ENCODE measurements at places on chromosomes 6 and 20.

DNA sequence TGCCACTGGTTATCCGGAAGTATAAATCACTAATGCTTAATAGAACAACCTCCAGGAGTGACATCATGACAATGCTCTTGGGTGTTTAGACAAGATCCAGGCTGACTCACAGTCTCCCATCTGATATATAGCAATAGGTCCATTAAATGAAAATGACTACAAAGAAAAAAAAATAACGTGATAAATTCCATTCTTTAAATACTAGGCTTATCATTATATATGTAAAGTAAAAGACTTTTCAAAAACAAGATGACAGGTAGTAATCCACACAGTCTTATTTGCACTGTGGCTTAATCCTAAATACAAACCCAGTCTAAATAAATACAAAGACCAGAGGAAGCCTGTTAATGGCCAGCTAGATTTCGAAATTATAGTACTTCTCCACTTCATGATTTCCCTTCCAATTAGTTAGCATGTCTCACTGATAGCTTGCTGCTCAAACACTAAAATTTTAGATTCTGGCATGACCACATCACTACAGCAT, 149.1 kb upstream of the BEND3 start:
- no peak for DNase-seq

DNA sequence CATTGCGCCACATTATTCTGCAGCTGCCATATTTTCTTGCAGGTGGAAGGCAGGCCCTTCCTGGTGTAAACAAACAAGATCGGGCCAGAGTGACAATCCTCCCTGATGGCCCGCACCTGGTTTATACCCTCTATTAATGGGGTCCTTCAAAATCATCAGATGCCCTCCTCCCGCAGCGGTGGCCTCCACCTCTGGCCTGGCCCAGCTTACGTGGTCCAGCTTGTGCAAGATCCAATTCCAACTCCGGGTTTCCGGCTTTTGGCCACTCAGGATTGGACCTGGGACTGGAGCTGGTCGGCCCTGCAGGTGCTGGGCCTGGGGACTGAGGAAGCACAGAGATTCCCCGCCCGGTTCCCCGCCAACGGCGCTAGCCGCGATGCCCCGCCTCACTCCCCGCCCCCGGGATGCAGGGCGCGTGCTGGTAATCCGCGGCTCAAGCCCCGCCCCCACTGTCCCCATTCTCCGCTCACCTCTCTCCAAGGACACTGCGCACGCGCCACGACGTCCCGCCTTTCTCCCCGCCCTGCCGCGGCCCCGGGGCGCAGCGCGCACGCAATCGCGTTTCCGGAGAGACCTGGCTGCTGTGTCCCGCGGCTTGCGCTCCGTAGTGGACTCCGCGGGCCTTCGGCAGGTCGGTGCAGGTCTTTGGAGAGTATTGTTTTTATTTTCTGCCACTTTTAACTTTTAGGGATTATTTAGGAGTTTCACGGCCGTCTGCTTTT, at the start of gene TMEM14B:
TSS of gene TMEM14B (plus strand) at position 555 of the 722 bp plus-strand sequence. CDS start 1,441 bp downstream, outside the sequence.
- peak; percentile 100 for DNase-seq

- no peak for DNase-seq
Measured at GRCh38 chr6:151442371-151442770, 9.6 kb downstream of the RMND1 start.

DNA sequence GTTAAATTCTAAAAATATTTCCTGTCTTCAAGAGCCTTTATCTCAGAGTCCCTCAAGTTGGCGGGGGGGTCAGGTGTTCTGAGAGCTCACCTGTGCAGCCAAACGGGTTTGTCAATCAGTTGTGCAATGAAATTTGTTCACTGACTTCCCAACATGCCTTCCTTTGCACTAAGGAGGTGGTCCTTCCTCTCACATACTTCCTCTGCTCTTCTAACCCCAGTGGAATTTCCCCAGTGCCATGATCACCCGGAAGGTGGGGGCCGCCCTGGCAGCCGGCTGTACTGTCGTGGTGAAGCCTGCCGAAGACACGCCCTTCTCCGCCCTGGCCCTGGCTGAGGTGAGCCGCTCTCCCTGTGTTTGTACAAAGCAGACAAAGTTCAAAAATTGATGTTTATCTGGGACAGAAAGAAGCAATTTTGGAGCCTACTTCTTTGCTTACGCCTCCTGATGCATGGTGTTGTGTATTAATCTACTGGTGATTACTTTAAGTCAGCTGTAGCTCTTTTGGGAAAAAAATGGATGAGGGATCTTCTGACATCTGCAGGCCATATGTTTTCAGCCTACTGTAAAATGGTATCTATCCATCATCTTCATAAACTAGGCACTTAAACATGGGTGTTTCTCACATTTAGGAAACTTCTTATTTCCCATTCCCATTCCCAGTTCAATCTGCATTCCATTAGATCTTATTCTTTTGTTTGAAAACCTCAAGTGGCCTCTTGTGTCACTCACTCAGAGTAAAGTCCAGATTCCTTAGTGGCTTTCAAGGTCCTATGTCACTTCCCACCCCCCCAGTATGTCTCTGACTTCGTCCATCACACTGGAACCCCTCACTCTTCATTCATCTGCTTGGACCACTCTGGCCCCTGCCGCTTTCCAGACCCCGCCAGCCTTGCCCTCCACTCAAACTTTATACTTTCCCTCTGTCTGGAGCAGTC, 10.1 kb downstream of the ALDH5A1 start:
- no peak for DNase-seq

GRCh38 chr20:9884666-9885065, 45.8 kb upstream of the PAK5 start:
- no peak for DNase-seq

DNA sequence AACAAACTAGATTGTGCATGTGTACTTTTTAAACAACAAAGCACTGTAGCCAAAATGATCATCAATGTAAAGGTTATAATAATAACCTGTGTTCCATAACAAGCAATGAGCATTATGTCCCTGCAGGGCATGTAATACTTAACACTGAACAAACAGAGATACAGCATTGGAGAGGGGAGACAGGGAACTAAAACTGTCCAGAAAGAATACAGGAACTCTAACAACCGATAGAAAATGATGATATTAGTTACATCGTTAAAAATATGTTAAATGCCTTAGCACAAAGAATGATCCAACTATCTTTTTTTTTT, 80.5 kb downstream of the COL9A1 start:
- no peak for DNase-seq

DNA sequence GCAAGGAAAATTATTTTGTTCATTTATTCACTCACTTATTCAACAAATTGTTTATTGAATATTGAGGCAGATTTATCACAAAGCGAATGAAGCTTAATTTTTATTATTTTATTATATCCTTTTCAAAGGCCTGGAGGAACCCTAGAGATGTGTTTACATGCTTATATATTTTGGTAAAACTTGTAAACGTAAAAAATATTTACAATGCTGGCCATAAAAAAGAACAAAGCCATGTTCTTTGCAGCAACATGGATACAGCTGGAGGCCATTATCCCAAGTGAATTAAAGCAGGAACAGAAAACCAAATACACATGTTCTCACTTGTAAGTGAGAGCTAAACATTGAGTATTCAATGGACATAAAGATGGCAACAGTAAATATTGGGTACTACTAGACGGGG, 58.8 kb downstream of the ELOVL4 start:
- no peak for DNase-seq

- no peak for DNase-seq
Measured at GRCh38 chr20:13665709-13666395, 27.1 kb upstream of the TASP1 start.

- no peak for DNase-seq
Measured at GRCh38 chr20:2301164-2301622, 5.4 kb downstream of the TGM3 start.

GRCh38 chr20:47368301-47368700, 11.8 kb upstream of the ZMYND8 start:
- DNase-seq = no peak

GRCh38 chr6:95805699-95806098, 210.1 kb upstream of the FUT9 start:
- no peak for DNase-seq

DNA sequence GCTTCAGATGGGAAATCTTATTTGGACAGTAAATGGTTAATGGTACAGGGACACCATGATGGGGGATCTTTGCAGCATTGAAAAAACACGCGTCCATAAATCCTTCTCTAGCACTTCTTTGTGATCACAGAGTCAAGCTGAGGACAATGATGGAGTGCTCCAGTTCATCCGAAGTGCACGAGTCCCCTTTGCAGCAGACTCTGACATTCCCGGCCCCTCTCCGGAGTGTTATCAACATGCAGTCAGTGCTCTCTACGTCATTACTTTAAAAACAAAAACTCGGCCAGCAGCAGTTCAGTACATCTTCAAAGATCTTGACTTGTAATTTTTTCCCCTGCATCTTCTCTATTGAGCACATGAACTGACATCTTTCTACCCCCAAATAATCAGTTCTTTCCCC, 185.5 kb upstream of the AKAP12 start:
- no peak for DNase-seq

GRCh38 chr6:19824058-19824807, 12.9 kb upstream of the ID4 start:
- no peak for DNase-seq
